ENCODE measurements at places on chromosomes 16 and 17. TPM values are rescaled to one million over a fixed set of nuclear protein-coding genes. Genes with fewer than 3 reads are reported as not detected.

The EPX gene
- total RNA-seq = not detected

The COPRS gene
- total RNA-seq = 28.0 TPM

The MMP25 gene
- 0.49 TPM for total RNA-seq

The KRTAP4-12 gene
- total RNA-seq = not detected

The IRX3 gene
- total RNA-seq = not detected

The GABARAPL2 gene
- 109 TPM for total RNA-seq

The EVPLL gene
- not detected for total RNA-seq

The SLC16A13 gene
- total RNA-seq = 0.25 TPM

The CD300A gene
- 2.0 TPM for total RNA-seq

The EXOC3L1 gene
- total RNA-seq = 1.5 TPM

The HAS3 gene
- total RNA-seq = 8.1 TPM

The IRX5 gene
- total RNA-seq = not detected

The NGFR gene
- 3.0 TPM for total RNA-seq

The KARS1 gene
- 67.1 TPM for total RNA-seq

The SLC5A10 gene
- not detected for total RNA-seq

The TBC1D3C gene
- under 0.01 TPM for total RNA-seq

The ARHGDIG gene
- 29.5 TPM for total RNA-seq

The FOXL1 gene
- 0.49 TPM for total RNA-seq

The KRTAP9-8 gene
- total RNA-seq = not detected

The RASD1 gene
- 7.4 TPM for total RNA-seq

The CAMKK1 gene
- total RNA-seq = 5.7 TPM

The KRT28 gene
- 0.25 TPM for total RNA-seq

The PRSS27 gene
- 2.0 TPM for total RNA-seq

The KRTAP1-1 gene
- total RNA-seq = not detected

The HIC1 gene
- total RNA-seq = 2.5 TPM

The LUC7L3 gene
- 91.2 TPM for total RNA-seq

The CCL1 gene
- total RNA-seq = not detected

All from temporal lobe (tissue), 4 donors.